Mammary epithelial cell (primary cell): ENCODE measurements at places on chromosomes 2 and 18. TPM values are rescaled to one million over a fixed set of nuclear protein-coding genes. Genes with fewer than 3 reads are reported as not detected.

- DNase-seq, result no peak
Observed at GRCh38 chr2:36392571-36393255, 37.1 kb downstream of the CRIM1 start.

SKOR2 gene
- not detected for total RNA-seq

MC4R gene
- not detected in 2 replicates for total RNA-seq

SOCS6 gene
- 31.5 TPM for total RNA-seq

TSHZ1 gene
- 4.3 and 8.1 TPM in 2 replicates for total RNA-seq

ZNF396 gene
- 0.50 TPM for total RNA-seq

IL1RL2 gene
- 0.82 and 1.2 TPM in 2 replicates for total RNA-seq

RAPGEF4 gene
- 1.7 TPM for total RNA-seq

DNA sequence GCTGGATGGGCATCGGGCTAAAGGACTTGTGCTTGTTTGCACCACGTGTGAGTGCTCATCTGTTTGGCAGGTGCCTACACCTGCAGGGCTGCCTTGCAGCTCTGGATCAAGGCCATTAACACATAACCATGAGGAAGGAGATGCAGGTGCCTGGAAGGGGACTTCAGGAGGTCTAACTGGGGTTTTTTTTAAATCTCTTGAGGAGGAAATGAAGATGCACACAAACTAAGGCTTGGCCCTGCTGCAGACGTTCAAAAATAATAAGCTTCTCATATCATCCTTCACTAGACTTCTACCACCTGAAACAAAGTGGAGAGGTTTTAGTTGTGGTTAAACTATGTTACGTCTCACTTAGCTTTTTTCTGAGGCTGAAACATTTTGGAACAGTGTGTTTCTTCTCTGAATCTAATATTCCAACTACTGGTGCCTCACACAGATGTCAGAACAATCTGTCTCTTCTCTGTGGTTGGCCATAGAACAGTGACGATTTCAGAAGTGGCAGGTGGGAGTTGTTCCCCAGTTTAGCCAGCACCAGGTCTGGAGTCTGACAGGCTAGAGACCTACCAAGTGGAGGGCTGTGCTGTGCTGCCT is 36.5 kb downstream of the BCL2L11 start:
- DNase-seq, result no peak

DNMT3A gene
- total RNA-seq, result 9.6 and 11.3 TPM in 2 replicates
